Stimulated activated CD8-positive, alpha-beta memory T cell treated with anti-CD3 and anti-CD28 coated beads, Interleukin-12 subunit alpha, Interleukin-12 subunit beta, amount 100 ng/mL, for 4 hours (primary cell): ENCODE measurements at places on chromosomes 4 and X.

GRCh38 chr4:94304365-94304971, 38.2 kb downstream of the HPGDS start:
- no peak for DNase-seq

- DNase-seq: no peak
These were observed 3.2 kb downstream of the TDO2 start for GRCh38 chr4:155906554-155907247.

- DNase-seq: no peak
These were observed 141.4 kb downstream of the PTTG2 start for GRCh38 chr4:38101563-38101962.

DNA sequence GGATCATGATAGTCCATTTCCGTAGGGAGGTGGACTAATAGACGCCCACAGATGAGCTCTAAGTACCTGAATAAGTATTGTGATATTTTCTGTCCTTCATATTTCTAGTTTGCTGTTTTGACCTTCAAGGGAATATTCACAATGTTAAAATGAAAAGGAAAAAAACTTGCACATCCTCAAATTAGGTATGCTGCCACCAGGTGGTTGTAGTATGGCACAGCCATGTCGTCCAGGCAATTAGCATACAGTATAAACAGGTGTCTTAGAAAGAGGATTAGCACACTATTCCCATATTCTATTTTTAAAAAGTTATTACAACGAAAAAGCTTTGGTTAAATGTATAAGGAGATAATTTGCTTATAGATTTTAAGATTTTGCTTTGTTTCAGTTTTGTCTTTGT, 802.0 kb downstream of the RPA4 start:
- no peak for DNase-seq

- no peak for DNase-seq
These were observed 12.1 kb downstream of the HEPH start for GRCh38 chrX:66176134-66176533.

GRCh38 chrX:75781611-75782010, 3.4 kb downstream of the MAGEE2 start:
- DNase-seq: no peak

DNA sequence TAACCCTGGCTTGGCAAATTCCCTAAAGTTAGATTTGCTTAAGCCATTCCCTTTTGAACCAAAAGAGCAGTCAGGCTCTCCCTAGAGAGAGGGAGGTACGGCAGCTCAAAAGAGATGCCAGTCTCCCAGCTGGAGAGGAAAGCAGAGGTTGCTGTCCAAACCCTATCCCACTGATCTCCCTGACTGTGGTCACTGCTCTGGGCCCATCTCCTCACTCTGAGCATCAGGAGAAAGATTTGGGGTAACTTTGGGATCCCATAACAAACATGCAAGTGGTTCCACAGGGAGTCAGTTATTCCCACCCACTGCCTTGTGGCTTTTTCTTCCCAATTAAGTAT, 17.1 kb downstream of the ACSL1 start:
- no peak for DNase-seq

GRCh38 chr4:19982556-19982955, 269.1 kb upstream of the SLIT2 start:
- DNase-seq: no peak

DNA sequence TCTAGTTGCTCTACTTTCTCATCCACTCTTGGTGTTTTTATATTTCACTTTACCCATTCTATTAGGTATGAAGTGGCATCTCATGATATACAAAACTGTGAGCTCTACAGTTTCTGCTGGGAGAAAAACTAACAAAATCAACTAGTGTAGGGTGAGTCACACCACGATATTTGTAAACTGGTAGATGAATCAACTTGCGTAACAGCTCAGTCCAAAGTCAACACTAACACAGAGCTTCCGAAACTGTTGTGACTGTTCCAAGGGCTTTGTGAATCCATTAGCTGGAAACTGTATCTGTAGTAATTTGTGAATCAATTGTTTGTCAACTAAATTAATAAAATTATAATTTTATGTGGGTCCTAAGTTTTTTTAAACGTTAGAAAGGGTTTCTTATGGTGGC, 119.8 kb upstream of the TSPAN5 start:
- DNase-seq: no peak

GRCh38 chr4:70426789-70427188, 29.0 kb downstream of the OPRPN start:
- DNase-seq: no peak

DNA sequence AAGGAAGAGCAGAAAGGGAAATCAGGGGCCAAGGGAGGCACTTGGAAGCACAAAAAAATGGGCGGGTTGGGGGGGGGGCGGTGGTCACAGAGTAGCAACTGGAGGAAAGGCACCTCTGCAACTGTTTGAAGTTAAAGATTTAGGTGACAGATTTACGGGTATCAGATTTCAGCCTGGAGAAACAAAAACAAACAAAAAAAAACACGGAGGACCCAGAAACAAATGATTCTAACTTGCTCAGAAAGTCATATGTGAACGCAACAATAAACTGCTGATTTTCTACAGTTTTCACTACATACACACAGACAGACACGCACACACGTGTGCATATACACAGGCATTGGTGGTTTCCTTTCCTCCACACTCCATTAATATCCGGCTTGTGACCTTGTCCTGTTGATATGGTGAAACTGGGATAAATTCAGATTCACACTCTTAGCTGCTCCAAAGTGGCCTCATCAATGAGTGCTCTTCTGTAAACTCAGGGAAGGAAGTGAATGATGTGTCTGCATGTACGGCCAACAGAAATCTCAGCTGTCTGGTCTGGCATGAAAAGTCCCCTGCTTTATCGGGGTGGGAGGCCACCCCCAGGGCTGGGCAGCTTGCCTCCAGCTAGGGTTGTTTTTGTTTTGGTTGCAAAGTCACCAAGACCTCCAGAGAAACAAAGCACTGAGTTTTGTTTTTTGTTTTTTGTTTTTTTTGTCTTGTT, 54.3 kb downstream of the CHST7 start:
- no peak for DNase-seq

DNA sequence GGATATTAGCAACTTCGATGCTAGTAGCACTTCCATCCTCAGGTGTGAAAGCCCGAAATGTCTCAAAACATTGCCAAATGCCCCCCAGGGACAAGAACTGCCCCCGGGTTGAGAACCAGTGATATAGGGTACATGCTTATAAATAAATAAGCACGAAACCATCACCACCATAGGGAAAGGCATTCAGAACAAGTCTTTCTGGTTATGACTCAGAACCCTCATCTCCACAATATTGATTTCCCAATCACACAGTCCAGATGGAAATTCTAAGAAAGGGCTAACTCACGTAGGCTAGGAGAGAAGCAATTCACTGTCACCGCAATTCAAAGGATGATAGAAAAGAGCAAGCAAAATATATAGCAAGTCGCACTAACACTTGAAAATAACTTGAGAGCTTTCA, 84.8 kb downstream of the ANOS1 start:
- DNase-seq: no peak

DNA sequence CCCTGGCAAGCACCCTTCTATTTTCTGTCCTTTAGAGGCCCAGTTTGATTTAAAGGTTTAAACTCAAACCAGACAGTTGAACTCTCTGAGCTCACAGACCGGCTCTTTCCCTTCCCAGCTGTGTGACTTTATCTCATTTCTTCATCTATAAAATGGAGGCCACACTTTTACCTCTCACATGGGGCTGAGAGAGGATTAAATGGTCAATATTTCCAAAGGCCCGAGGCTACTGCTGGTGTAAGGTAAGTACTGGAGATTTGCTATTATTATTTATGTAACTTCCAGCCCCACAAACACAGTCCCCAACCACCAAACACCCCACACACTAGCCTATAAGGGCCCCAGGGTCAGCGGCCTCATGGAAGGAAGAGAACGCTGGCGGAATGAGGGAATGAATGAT, 13.6 kb upstream of the CYTL1 start:
- no peak for DNase-seq

DNA sequence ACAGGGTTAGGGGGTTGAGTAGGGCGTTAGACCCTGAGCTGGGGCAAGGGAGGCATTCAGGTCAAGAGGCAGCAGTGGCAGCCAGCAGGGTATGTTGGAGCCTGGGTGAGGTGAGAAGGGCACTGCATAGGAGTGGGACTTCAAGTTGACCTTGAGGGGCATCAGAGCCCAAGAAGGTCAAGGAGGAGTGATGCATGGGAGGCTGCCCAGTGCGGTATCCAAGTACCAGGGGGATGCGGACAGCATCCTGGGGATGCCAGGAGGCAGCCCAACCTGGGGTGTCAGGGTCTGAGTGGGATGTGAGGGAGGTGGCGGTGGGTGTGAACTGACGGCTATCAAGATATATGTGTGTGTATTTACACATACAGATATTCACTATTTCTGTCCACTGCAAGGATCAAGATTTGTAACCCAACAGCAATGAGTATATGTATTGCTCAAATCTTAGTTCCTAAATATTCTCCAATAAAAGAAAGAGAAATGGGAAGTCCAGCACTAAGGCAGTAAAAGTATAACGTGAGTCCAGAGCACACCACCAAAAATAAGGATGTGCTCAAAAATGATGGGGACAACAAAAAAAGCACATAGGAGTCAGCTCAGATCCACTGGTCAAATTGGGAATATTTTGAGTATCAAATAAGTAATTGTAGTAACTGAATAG, 9.8 kb upstream of the DCLK2 start:
- no peak for DNase-seq

GRCh38 chr4:104066533-104066932, 346.7 kb upstream of the TACR3 start:
- DNase-seq: no peak

DNA sequence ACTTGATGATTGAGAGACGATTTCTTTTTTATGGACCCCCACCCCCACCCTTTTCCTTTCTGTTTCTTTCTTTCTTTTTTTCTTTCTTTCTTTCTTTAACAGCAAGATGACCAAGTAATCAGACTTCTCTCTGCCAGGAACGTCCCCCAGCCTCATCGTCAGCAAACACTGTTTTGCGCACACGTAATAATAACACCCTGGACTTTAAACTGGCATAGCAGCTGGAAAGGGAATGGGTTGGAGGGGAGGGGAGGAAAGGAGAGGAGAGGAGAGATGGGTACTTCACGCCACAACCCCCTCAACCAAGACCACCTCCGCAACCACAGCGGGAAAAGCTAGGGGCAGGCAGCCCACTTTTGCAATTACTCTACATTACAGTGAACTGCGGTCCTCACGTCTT, 1.1 kb downstream of the GABRA2 start:
- no peak for DNase-seq

DNA sequence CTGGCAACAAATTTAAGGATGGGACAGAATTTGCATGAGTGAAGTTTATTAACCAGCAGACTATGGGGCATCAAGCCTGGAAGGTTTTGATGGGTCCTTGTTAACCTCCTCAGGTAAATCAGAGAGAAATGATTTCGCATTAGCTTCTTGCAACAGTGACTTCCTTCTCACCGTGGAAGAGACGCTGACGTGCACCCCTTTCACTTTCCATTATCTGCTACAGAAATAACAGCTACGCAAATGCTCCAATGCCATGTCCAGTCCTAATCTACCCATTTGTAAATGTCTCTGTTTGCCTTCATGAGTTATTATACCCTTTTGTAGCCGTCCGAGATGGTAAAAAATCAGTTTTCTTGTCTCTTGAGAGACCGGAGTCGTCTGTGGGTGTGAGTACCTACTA, 100.3 kb downstream of the SLC34A2 start:
- DNase-seq: no peak

DNA sequence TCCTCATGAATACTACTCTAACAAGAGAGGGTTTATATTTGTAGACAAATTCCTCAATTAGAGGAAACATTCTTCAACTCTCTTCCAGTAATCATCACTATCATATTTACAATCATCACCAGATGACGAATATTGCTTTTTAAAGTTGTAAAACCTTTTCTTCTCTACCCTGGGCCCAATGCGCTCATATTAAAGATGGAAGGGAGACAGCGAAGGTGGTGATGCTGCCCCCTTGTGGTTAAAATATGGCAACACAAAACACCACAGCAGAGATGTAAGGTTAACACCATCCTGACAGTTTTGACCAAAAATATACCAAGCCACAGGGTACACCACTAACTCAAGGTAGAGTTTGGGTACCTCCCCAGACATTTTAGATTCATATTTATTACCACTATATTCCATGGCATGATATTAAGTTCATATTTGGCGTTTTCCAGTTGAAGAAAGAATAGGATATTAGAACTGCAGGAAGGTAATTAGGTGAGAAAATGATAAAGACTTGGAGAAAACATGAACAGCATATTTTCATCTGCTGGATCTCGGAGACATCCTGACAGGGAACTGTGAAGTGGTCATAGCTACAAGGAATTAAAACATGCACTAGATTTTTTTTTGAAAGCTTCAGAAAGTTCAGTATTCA, 72.8 kb downstream of the SLC9A7 start:
- DNase-seq: no peak

DNA sequence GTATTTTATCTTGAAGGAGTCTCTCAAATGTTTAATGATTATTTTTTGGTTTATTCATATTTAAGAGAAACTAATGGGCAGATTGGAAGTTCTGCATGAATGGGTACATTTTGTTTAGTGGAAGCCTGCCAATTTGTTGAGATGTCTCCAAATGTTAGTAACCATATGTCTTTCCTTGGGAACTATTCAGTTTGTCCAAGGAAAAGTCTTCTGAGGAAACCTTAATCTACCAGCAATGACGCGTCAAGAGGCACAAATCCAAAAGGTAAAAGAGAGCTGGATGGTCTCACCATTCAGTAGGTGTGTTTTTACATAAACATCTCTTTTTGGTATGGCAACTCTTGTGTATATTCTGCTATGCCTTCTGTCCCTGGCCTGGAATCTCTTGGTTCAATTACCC, 37.4 kb upstream of the NDST3 start:
- DNase-seq: no peak

GRCh38 chrX:17737986-17738713, 857 bp downstream of the SCML1 start:
- DNase-seq: peak; percentile 17

- no peak for DNase-seq
These were observed 173.9 kb upstream of the CENPE start for GRCh38 chr4:103372002-103372558.

GRCh38 chrX:136525738-136526606, 6.0 kb upstream of the VGLL1 start:
- DNase-seq: no peak

DNA sequence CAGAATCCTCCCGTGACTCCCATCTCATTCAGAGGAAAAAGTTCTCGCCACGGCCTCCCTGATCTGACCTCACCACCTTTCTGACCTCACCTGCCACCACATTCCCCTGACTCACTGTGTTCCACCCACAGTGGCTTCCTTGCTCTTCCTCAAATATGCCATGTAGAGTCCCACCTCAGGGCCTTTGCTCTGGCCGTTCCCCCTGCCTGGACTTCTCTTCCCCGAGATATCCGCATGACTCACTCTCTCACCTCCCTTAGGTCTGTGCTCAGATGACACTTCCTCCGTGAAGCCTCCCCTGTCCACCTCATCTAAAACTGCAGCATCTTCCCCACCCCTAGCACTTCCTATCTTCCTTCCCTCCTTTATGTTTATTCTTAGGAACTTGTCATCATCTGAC, 7.2 kb upstream of the TSPYL2 start:
- DNase-seq: no peak
